Placental pericyte (primary cell): ENCODE measurements at places on chromosomes 12 and 14. TPM values are rescaled to one million over a fixed set of nuclear protein-coding genes. Genes with fewer than 3 reads are reported as not detected.

The EGLN3 gene
- under 0.01 and 0.29 TPM in 2 replicates for total RNA-seq

The LAG3 gene
- 0.22 and 0.29 TPM in 2 replicates for total RNA-seq

The WSCD2 gene
- total RNA-seq = not detected in 2 replicates

The DDX47 gene
- 60.6 and 94.2 TPM in 2 replicates for total RNA-seq

The TSPAN9 gene
- total RNA-seq = 23.0 and 84.6 TPM in 2 replicates

The LUM gene
- total RNA-seq = 151 and 1,377 TPM in 2 replicates

The ERBB3 gene
- under 0.01 and 0.22 TPM in 2 replicates for total RNA-seq

The CD69 gene
- 1.9 TPM in 1 of 2 replicates, not detected in the other for total RNA-seq

The ZFHX2 gene
- total RNA-seq = 0.14 and 0.22 TPM in 2 replicates

The SERPINA12 gene
- total RNA-seq = not detected in 2 replicates

The TXNDC16 gene
- total RNA-seq = 2.1 and 4.2 TPM in 2 replicates

The SERPINA9 gene
- total RNA-seq = 0.43 TPM in 1 of 2 replicates, not detected in the other

The TAS2R9 gene
- total RNA-seq = 0.14 TPM in 1 of 2 replicates, not detected in the other

The DPF3 gene
- total RNA-seq = 5.7 and 19.9 TPM in 2 replicates

The OTUB2 gene
- total RNA-seq = 0.66 and 0.86 TPM in 2 replicates

The TAS2R20 gene
- 3.3 and 6.4 TPM in 2 replicates for total RNA-seq

The KCNMB4 gene
- total RNA-seq = 0.22 and 1.4 TPM in 2 replicates

The KCNC2 gene
- not detected in 2 replicates for total RNA-seq

The AMDHD1 gene
- total RNA-seq = 0.14 and 0.22 TPM in 2 replicates

The CDK17 gene
- total RNA-seq = 105 and 272 TPM in 2 replicates

The RAB3IP gene
- 13.9 and 16.0 TPM in 2 replicates for total RNA-seq
